ENCODE measurements at places on chromosomes 5 and 9.

DNA sequence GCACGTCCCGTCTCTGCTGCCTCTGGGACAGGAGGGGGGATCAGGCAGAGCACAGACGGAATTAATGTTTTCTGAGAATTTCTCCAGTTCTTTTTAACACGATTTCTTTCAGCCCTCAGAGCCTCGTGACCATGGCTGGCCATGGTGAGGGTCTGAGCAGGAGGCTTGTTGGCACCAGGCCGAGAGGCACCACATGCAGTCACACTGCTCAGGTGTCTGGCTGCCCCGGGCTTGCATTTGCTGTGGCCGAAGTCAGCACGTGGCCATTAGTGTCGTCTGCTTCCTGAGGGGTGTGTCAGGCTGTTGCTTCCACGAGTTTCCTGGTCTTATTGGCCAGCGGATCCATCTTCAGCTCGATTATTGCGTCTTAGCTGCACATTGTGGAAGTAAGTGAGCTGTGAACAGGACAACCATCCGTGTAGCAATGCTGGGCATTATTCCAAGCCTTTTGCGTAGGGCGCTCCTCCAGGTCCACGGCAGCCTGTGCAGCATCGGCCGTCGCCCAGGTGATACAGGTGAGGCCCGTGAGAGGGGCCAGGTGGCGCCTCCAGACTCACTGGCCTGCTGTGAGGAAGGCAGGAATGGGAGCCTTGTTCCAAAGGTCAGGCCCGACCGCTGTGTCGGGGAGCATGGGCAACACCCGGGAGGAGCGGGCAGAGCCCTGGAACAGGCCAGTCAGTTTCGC lies 114.2 kb upstream of the CACNA1B start:
- DNase-seq: no peak

- DNase-seq: no peak
Measured at GRCh38 chr5:1637639-1638481, 114.1 kb upstream of the LPCAT1 start.

DNA sequence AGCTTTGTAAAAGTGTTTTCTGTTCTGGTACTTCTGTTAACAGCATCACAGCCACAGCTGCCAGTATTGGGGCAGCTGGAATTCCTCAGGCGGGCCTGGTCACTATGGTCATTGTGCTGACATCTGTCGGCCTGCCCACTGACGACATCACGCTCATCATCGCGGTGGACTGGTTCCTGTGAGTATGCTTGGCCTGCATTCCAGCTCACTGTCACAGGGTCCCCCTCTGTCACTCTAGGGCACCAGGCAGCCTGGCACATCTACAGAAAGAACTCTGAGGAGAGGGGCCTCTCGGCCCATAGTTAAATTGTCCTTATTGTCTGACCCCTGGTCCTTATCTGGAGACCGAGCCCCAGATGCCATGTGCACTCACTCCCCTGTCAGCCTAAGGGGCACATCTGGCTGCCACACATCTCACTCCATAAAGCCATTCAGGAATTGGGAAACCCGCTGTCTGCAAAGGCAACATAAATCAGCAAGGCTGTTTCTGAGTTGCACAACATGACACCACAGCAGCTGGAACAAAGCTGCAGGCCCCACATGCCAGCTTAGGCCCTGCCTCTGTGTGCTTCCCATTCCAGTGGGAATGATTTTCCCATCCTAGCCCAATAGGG lies 77.5 kb downstream of the SLC1A3 start:
- DNase-seq: no peak

DNA sequence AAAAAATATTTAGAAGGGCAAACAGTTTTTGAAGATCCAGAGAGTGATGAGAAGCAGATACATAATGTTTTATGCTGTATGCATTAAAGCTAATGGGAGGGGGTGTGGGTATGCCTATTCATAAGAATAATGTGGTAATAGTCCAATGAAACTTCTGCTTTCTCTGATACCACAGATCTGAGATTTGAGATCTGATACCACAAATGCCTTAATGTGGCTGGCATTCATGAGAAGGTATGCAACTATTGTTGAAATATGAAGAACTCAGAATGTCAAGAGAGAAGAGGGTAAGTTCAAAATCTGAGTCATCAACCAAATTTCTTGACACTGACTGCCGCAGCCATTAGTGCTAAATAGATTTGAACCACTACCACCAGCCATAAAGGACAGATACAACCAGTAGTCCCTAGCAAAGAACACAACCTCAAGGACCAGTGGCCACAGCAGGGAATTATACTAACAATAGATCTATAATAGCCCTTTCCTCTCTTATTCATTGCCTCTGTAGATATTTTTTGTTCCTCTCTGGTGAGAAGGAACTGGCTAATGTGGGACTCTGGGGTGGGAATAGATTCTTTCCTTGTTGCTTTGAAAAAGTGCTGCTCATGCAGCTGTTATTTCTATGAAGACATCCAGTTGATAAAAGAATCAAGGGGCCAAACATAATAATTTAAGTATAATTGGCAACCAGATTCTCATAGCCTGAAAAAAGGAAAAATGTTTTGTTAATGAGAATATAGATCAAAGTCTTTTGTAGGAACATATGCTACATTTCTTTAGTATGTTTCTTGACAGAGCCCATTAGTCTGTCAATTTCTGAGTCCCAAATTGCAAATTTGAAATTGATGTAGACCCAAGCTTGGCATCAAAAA lies 256.5 kb upstream of the ZNF608 start:
- no peak for DNase-seq

DNA sequence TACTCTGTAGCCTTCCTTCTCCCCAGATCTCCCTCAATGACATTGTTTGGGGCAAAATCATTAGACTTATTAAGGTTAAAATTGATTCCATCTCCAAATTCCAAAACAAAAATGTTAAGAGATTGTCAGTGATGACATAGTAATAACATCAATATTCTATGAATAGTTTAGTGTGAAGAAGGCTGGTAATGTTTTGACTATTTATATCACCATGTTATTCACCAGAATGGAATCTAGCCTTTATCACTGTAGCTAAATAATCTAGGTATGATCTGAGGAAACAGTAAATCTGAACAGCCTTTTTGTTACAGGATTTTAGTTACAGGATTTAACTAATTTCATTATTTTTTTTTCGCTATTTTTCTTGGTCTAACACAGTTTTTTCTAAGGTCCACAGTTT lies 929 bp upstream of the PLPP6 start:
- DNase-seq: no peak

GRCh38 chr5:96195123-96195522 lies 233.5 kb upstream of the ELL2 start:
- no peak for DNase-seq

- DNase-seq: no peak
Measured at GRCh38 chr9:73095425-73095824, 56.2 kb upstream of the ANXA1 start.

DNA sequence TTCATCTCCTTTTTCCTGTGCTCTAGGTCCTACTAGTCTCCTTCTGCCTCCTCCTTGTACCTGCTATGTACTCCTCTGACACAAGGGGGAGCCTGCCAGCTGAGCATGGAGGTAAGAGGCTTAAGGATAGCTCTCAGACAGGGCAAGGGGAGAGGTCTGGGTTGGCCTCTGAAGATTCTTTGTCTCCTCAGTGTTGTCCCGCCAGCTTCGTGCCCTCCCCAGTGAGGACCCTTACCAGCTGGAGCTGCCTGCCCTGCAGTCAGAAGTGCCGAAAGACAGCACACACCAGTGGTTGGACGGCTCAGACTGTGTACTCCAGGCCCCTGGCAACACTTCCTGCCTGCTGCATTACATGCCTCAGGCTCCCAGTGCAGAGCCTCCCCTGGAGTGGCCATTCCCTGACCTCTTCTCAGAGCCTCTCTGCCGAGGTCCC lies 3.8 kb downstream of the CREB3 start:
- no peak for DNase-seq

DNA sequence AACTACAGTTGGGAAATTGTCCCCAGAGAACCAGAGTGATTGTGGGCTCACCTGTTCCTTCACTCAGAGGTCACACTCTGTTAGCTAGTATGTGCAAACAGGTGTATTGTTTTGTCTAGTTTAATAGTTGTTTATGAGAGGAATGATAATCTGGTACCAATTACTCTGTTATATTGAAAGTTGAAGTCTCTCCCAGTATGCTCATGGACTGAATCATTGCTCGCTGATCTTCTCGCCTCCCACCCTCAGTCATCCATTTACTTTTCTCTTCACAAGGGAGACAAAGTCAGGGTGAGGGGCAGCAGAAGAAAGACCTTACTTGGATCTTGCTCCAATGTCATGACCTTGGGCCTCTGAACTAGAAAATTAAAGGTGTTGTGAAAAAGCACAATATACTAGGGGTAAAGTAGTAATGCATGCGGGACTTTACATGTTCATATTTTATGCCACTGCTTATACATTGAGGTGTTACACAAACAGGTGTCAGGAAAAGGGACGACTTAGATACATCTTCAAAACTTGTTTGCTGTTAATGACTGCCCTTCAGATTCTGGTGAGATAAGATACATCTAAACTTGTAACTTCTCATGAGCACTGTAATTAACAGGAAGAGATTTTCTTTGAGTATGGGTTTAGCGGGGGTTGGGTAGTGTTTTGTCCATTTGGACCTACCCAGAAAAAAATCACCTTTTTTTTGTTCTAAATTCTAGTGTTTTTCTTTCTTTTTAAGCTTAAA lies 36.9 kb downstream of the LNPEP start:
- no peak for DNase-seq

DNA sequence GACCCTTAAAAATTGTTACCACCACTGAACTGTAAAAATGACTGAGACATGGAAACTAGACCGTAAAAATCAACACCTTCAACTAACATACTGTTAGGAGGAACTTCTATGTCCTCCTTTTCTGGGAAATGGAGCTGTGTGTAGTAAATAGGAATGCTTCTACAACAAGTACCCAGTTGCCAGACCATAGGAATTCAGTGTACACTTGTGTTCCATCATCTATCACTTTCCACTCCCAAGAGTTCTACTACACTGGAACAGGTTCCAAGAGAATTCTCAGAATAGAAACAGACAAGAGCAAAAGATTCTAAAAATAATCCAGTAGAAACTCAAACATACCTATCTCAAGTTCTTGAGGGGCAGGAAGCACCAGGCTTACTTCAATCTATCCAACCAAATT lies 23.6 kb downstream of the UBAP2 start:
- DNase-seq: no peak

GRCh38 chr9:18422296-18423036 lies 51.5 kb upstream of the ADAMTSL1 start:
- DNase-seq: no peak

- no peak for DNase-seq
Measured at GRCh38 chr9:136808075-136808805, 492 bp downstream of the RABL6 start.

- peak; percentile 88 for DNase-seq
Measured at GRCh38 chr9:107422189-107423185, 67.1 kb downstream of the KLF4 start.

DNA sequence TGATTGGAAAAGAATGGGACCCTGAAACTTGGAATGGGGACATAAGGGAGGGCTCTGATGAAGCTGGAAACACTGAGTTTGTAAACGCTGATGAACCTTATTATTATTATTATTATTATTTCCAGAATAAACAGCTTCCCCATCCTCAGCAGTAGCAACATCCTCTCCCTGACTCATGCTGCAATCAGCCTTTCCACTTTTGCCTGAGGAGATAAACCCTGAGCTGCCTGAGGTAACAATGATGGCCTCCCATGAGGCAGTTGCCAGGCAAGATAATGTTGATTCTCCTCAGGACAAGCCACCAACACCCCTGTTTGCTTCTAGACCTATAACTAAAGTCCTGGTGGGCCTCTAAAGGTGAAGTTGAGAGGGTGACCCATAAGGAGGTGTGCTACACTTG lies 139.2 kb upstream of the ATP10B start:
- no peak for DNase-seq

GRCh38 chr5:125582352-125582751 lies 835.9 kb upstream of the ZNF608 start:
- no peak for DNase-seq

DNA sequence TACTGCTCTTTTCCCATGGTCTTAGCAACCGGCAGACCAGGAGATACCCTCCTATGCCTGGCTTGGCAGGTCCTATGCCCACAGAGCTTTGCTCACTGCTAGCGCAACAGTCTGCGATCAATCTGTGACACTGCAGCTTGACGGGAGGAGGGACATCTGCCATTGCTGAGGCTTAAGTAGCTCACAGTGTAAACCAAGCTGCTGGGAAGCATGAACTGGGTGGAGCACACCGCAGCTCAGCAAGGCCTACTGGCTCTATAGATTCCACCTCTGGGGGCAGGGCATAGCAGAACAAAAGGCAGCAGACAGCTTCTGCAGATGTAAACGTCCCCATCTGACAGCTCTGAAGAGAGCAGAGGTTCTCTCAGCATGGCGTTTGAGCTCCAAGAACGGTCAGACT lies 40.4 kb downstream of the MCTP1 start:
- DNase-seq: no peak

DNA sequence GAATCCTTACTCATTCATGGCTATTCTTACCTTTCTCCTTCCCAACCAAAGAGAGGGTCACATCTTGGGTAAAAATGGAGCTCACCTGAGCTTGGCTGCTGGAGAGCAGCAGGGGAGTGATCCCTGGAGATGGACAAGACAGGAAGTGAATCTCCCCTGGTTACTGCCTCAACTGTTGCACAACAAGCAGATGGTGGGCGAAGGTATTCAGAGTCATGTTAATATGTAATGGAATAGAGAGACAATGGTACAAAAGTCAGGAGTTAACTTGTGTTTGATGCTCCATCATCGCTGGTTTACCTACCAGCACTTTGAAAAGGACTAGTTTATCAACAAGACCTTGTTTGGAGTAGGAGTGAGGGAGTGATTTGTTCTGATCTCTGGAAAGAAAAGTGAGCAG lies 13.0 kb upstream of the PLPP1 start:
- DNase-seq: no peak

DNA sequence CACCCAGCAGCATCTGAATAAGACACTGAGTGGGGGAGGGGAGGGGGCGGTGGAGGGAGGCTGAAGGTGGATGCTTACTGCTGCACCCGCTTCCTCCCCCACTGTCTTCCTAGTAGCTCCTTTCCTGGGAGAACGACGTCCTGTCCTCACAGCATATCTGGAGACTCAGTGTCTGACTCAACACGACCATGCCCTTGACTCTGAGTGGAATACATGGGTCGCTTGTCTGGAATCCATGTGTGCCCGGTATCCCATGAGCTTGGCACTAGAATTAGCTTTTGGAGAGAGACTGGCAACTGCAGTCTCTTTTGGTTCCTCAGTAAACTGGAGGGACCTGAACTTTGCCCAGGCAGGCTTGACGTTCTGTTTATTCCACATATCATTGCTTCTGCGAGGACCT lies 125.4 kb upstream of the FAM120A start:
- DNase-seq: no peak

DNA sequence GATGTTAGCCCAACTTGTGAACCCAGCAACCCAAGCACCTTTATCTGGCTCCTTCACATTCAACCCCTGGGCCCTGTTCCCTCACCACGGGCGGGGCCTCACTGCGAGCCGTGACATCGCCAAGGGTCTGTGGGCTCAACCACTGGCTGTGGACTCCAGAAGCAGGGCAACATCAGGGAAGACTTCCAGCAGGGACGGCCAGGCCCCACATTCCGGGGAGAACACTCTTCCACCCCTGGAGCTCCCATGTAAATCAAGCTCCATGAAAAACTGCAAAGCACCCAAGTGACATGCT lies 175.3 kb downstream of the ERCC6L2 start:
- no peak for DNase-seq

Data from osteocyte (in vitro differentiated cells).